ENCODE measurements at places on chromosomes 11 and 22. TPM values are rescaled to one million over a fixed set of nuclear protein-coding genes. Genes with fewer than 3 reads are reported as not detected.

The BTG4 gene
- total RNA-seq: not detected

The RFPL1 gene
- not detected for total RNA-seq

The PDE2A gene
- total RNA-seq: 0.91 TPM

The SPDYC gene
- not detected for total RNA-seq
